ENCODE measurements at places on chromosomes 1 and 21.
A peak's percentile ranks its signal among the peaks of the same experiment; 100 is the strongest.

GRCh38 chr21:31318971-31319370 lies 25.1 kb downstream of the TIAM1 start:
- no peak for DNase-seq

DNA sequence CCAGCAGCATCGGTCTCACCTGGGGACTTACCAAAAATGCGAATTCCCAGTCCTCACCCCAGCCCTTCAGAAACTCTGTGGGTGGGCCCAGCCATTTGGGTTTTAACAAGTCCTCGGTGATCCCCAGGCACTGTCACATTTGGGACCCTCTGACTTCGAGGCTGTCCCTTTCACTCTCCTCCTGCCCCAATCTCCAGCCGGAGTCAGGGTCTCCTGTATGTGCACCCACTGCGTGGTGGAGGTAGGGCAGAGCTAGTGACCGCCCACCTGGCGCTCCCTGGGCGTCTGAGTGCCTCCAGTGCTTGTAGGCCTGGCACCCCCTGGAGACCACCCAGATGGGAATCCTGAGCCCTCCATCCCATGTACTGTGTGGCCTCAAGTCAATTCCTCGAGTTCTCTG lies 31.1 kb downstream of the EPHA8 start:
- no peak for DNase-seq

DNA sequence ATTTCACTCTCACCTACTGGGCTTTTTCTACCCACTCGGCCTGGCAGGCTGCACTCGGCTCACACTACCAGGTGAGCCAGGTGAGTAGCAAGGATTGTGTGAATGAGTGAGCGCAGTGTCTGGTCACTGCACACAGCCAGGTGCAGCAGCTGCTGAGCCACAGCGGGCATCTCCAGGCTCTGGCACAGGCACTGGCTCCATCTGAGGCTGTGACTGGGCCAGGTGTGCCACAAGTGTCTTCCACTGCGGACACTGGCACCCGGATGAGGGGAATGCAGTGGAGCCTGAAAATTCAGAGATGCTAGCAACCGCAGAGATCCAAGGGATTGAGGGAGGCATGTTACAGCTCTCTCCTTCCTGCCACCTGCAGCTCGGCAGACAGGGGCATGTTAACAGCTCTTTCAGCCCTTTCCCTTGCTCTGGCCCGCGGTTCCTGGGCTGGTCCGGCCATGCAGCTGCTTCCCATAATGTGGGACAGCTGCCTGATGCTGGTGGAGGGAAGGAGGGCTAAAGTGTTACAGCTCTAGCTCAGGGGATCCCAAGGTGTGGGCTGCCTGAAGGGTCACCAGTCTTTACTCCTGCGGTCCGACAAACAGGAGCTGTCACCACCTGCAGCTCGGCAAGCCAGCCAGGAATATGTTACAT lies 1038.3 kb downstream of the AMY1C start:
- no peak for DNase-seq

DNA sequence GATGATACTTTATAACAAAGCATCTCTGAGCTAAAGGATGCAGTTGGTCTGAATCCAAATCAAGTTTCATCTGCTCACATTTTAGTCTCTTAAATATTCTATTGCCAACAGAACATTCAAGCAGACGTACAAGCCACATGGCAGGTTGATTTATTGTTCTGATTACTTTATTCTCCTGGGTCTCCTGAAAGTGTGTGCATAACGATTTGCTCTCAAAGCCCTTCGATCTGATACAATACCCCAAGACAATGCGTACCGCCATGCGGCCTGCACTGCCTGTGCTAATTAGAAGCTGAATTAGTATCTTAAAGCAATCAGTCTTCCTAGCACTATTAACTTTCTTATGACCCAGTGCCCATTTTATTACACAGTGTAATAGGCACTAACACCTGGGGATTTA lies 56.9 kb downstream of the FHAD1 start:
- no peak for DNase-seq

DNA sequence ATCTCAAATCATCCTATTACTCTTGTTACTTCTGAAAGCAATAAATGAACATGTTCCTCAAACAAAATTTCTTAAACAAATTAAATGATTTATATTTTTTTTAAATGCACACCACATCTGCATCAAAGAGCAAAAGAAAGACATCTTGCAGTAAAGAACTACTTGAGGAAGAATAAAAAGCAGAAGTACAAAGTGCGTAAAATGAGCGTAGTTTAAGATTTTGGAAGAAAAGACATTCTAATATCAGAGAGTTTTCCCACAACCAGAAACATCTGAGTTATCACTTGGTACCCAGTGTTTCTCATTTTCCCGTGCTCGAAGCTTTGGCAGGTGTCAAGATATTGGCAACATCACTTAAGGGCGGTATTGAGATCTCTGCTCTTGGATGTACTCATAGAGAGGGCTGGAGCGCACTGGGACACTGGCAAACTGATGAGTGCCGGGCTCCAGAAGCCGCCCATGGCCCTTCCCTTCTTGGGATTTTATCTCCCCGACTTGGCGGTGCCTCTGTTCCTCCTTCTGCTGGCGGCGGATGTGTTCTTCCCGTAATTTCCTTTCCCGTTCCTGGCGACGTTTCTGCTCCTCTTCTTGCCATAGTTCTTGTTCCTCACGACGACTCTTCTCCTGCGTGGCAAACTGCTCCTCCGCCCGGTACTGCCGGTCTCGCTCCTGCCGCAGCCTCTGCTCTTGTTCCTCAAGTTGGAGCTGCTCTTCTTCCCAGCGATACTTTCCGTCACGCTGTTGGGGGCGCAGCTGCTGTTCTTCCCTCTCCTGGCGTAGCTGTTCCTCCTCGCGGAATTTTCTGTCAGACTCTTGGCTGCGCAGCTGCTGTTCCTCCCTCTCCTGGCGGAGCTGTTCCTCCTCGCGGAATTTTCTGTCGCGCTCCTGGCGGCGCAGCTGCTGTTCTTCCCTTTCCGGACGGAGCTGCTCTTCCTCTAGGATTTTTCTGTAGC lies 7.9 kb downstream of the TCHH start:
- no peak for DNase-seq

GRCh38 chr21:14215971-14216641 lies at the start of gene RBM11:
RBM11 (plus strand) TSS chr21:14216157; CDS start chr21:14216187, 30 bp downstream.
- peak; percentile 84 for DNase-seq

DNA sequence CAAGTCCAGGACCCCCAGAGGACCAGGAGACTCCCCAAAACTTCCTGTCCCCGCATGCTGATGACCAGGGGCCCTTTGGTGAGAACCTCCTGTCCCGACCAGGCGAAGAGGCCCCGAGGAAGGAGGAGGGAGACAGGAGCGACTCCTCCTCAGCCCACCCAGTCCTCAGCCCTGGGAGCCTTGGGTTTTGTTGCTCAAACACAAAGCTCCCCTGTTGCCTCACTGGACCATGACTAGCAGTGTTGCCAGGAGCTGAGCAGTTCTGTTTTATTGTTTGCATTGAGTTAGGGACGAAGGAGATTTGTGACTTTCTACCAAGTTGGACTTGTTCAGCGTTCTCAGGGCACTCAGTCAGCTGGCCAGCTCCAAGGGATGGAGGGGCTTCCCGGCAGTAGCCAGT lies 10.0 kb downstream of the UMODL1 start:
- no peak for DNase-seq

DNA sequence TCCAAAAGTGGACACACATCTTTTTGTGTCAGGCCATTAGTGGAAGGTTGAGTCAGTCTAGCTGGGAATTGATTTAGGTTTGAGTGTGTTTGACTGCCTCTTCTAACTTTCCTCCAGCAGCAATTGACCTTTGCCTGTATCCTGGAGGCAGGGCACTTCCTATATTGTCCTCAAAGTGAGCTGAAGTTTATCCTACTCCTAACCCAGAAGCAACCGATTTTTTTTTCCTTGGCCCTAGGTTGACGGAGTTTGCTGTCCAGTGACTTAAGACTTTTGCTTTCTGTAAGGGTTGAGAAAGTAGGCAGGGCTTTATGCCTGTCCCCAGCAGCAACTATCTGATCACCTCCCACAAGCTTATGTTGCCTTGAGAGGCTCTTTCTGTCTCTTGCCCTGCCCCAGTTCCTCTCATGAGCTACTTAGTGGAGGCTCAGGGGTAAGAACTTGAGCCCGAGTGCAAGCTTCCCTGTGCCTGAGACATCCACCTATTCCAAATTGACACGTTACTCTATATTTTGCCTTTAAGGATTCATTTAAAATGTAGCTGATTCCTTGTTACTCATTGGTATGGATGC lies 30.9 kb downstream of the SLC35F3 start:
- no peak for DNase-seq

DNA sequence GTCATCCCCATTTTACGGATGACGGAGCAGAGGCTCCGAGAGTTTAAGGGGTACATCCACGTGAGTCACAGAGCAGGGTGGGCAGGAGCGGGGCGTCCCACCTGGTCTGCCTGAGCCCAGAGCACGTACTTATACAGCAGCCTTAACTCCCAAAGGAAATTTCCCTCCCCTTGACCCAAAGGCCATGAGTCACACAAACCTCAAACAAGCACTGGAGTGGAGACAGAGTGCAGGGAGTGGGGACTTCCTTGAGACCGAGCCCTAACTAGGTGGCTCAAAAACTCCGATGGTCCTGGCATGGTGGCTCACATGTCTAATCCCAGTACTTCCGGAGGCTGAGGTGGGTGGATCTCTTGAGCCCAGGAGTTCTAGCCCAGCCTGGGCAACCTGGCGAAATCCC lies 141.6 kb upstream of the KLHDC7A start:
- no peak for DNase-seq

- DNase-seq = no peak
Observed at GRCh38 chr1:51472359-51472758, 46.7 kb downstream of the EPS15 start.

DNA sequence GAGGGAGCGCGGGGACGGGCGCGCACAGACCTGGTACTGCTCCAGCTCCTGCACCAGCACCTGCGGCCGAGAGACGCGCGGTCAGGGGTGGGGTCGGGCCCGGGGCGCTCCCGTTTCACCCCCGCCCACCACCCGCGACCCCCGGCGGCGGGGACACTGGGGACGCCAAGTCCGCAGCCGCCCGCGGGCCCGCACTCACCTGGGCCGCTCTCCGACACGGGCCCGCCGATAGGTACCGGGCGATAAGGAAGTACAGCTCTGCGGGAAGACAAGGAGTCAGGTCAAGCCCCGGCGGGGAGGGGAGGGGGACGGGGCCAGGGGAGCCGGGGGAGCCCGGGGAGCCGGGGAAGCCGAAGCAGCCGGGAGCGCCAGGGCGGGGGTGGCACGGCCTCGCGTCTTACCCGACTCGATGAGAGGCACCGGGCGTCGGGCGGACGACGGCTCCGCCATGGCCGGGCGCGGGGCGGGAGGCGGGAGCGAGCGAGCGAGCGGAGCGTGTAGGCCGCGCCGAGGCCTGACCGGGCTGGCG lies 326 bp downstream of the BRWD1 start:
- DNase-seq = no peak

DNA sequence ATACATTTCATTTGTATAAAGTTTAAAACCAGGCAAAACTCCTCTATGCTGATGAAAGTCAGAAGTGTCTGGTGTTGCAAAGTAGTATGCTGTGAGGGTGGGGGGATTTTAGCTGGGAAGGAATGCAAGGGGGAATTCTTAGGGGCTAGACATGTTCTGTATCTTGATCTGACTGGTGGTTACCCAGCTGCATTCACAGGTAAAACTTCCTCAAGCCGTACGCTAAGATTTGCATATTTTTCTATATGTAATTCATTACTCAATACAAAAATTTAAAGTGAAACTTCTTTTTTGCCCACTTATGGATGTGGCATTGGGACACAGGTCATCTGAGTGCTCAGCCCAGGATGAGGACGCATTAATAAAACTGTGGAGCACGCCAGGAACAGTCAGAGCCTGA lies 323.3 kb downstream of the PAPPA2 start:
- DNase-seq = no peak

DNA sequence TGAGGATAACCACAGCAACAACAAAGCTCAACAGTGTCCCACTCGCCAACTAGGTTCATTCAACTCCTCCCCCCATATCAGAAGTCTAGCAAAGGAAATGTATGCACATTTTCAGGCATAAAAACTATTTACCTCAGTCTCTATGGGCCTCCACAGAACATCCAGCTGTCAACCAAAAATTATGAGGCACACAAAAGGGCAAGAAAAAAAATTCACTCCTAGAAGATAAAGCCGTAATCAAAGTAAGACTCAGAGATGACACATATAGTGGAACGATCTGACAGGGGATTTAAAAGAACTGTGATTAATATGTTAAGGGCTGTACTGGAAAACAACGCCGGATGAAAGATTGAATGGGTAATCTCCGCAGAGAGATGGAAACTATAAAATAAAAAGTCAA lies 158.7 kb downstream of the NTPCR start:
- no peak for DNase-seq

GRCh38 chr1:171802207-171802606 lies 20.7 kb downstream of the METTL13 start:
- no peak for DNase-seq

- DNase-seq = no peak
Observed at GRCh38 chr1:6869545-6869944, 84.3 kb downstream of the CAMTA1 start.

DNA sequence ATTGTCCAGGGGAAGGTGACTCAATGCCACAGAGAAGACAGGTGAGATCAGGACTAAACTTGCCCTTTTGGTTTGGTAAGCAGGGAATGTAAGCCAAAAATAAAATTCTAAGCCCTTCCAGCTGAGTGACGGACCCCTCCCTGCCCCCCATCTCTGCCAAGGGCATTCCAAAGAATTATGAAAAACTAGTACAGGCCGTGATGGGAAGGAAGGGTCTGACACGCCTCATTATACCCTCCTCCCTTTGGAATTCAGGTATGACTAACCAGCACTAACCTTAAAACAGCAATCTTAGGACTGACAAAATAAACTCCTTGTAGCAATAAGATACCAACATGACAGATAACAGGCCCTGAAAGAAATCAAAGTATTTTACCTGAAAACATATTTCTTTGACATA lies 99.6 kb downstream of the GABPA start:
- no peak for DNase-seq

DNA sequence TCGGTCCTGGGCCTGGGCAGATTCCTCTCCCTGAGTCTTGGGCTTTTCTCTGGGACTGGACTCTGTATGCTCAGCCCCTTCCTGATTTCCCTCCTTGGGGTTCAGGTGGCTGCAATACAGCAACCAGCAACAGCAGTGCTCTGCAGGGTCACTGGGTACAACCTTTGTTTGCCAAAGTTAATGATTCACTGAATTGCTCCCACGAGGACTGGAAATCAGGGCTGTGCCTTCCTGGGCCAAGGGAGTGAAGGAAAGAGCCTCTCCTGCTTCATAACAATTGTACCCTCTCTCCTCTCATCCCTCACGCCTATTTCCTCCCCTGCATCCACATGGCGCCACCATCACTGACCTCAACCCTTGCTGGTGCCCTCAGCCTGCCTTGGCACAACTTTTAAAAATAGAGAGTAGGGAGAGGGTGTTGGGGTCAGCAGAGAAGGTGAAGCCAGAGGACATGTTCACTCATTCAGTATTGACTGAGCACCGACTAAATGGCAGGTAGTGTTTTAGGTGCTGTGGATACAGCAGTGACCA lies 52.8 kb upstream of the GOLT1A start:
- no peak for DNase-seq

- DNase-seq = no peak
Observed at GRCh38 chr1:81733480-81733879, 67.3 kb upstream of the ADGRL2 start.

DNA sequence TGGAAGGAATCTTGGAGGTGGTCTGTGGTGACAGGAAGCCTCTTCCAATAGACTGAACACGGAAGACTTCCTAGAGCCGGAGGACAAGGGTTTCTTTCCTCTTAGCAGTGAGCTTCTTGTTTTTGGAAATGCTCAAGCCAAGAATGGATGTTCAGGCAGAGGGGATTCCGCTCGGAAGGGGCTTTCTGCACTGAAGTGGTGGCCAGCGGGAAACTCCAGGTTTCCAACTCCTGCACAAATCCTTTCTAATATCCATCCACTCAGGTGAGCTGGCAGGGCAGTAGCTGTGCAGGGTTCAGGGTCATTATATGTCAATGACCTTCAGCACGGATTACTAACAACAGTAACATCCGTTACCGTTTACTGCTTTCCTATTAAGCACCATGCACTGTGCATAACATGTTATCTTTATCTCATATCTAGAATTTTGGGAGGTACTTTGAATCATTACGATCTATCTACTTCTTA lies 573 bp upstream of the CPT2 start:
- no peak for DNase-seq
